Activated CD4-positive, alpha-beta T cell treated with anti-CD3 and anti-CD28 coated beads for 1 hour (primary cell): ENCODE measurements at places on chromosomes 12 and 14.
A peak's percentile ranks its signal among the peaks of the same experiment; 100 is the strongest.

DNA sequence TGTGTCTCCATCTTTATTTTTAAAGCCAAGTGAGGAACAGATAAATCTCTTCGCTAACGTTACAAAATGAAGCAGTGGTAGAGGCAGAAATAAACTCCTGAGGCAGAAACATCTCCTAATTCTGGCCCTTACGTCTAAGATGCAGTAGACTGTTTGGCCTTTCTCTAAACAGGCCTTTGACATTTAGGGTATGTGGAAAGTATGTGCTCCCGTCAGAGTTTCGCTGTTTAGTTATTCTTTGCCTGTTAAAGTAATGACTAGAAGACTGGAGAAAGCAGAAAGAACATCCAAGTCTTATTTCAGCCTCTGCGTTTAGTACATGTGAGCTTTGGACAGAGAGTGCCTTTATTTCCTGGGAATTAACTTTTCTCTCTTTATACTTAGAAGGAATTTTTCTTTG lies 216.6 kb downstream of the RAD51B start:
- DNase-seq, result no peak

DNA sequence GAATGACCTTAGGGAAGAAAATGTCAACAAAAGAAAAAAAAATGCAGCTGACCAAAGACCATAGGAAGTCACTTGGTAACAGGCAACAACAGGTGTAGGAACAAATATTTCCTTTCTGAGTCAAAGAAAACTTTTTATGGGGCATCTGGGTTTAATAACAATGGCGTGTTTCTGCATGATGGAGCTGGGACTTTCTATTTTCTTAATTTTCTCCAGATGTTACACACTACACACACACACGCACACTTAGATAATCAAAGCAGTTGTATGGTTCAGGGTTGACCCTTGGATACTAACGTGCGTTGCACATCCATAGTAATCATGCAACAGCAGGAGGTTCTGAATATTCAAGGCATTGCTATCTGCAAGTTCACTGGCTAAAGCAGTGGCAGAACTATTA lies 47.9 kb upstream of the NTF3 start:
- DNase-seq, result no peak

- peak; percentile 5 for DNase-seq
Observed at GRCh38 chr12:52630008-52630500, 11.7 kb upstream of the KRT73 start.

- DNase-seq, result no peak
Observed at GRCh38 chr12:3116106-3116844, 39.1 kb downstream of the TSPAN9 start.

GRCh38 chr14:66746316-66747006 lies 238.5 kb downstream of the GPHN start:
- no peak for DNase-seq

- no peak for DNase-seq
Observed at GRCh38 chr12:28817524-28817923, 331.6 kb upstream of the FAR2 start.

GRCh38 chr14:79712302-79712950 lies 498.9 kb downstream of the DIO2 start:
- DNase-seq, result no peak

GRCh38 chr12:18897823-18898222 lies 159.9 kb downstream of the CAPZA3 start:
- no peak for DNase-seq

DNA sequence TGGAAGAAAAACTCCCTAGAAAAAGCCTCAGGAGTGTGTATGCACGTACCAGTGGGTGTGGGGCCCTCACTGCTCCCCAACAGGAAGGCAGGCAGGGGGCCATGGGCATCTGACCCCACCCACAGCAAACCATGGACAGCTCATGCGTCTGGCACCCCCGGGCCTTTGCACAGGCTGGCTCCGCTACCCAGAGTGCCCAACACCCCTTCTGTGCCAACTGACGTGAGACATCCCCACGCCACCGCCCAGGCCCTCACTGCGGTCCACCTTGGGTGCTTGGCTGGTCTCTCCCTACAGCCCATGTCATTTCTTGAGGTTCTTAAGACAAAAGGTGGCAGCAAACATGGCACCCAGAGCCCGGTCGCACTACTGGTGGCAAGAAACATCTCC lies 91.4 kb downstream of the NCOR2 start:
- no peak for DNase-seq

- DNase-seq, result no peak
Observed at GRCh38 chr12:51818566-51819300, 29.8 kb downstream of the FIGNL2 start.

DNA sequence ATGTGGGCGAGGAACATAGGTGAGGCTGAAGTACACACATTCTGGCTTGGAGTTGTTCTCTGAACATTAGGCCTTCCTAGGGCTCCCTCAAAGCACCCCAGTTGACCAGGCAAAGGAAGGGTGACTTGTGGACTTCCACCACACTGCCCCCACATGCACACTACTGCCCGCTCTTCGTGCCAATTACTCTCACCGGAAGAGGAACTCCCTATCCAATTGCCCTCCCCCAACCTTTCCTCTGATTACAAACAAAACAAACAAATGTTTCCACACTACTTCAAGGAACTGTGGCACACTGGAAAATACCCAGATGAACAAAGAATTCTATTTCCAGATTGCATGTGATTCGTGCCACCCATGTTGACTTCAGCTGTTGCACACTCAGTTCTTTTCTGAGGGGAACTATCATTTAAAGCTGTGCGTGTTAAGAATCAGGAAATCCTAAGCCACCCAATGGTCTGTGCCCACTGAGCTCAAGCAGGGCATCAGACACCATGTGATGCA lies 139.3 kb downstream of the SSPN start:
- DNase-seq, result no peak

- DNase-seq, result no peak
Observed at GRCh38 chr12:76702946-76703345, 61.0 kb upstream of the ZDHHC17 start.

- peak; percentile 71 for DNase-seq
Observed at GRCh38 chr12:53452159-53453077, 516 bp downstream of the PCBP2 start.

DNA sequence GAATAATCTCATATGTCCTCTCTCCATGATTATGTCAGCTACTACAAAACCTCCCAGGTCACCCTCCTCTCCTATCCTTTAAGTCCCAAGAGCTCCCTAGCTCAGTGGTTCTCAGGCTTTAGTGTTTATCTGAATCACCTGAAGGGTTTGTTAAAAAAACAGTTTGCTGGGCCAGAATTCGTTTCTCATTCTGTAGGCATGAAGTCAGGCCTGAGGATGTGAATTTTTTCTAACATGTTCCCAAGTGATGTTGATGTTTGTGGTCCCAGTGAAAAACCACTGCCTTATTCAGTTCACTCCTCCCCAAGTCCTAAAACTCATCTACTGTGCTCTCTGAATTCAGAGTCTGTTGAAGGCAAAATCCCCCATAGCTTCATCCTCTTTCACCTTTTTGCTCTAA lies 241.4 kb downstream of the ETNK1 start:
- no peak for DNase-seq

DNA sequence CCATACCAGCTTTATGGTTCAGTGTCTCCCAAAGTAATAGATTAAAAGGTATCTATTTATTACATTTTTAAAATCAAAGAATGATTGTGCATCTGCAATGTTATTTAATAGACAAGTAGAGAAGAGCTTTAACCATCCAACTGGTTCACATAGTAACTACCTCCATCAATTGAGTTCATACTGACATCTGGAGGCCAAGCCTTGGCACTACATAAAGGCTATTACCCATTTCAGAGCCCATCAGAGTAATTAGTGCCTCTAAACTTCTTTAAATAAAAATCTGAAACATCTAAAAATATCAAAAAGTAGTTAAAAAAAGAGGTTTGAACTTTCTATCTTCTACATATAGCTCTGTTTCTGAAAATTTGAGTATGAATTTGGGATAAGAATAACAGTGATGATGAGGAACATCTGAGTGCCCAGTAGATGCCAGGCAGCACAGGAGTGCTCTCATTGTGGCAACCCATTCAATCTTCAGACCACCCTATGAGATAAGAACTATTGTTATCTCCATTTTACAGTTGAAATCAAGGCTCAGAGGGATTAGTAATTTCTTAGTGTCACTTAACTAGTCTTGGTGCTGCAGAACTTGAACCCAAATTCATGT lies 132.9 kb upstream of the DAAM1 start:
- no peak for DNase-seq

GRCh38 chr12:7711133-7711532 lies at the start of gene DPPA3:
Gene DPPA3, plus strand, starts transcription at chr12:7711433. Its CDS starts 138 bp downstream, at chr12:7711571.
- DNase-seq, result no peak

- DNase-seq, result no peak
Observed at GRCh38 chr14:104556256-104557021, 23.1 kb upstream of the C14orf180 start.

GRCh38 chr12:51341251-51342007 lies 5.0 kb downstream of the CELA1 start:
- peak; percentile 55 for DNase-seq

GRCh38 chr14:97271451-97271960 lies 474.3 kb downstream of the VRK1 start:
- no peak for DNase-seq

DNA sequence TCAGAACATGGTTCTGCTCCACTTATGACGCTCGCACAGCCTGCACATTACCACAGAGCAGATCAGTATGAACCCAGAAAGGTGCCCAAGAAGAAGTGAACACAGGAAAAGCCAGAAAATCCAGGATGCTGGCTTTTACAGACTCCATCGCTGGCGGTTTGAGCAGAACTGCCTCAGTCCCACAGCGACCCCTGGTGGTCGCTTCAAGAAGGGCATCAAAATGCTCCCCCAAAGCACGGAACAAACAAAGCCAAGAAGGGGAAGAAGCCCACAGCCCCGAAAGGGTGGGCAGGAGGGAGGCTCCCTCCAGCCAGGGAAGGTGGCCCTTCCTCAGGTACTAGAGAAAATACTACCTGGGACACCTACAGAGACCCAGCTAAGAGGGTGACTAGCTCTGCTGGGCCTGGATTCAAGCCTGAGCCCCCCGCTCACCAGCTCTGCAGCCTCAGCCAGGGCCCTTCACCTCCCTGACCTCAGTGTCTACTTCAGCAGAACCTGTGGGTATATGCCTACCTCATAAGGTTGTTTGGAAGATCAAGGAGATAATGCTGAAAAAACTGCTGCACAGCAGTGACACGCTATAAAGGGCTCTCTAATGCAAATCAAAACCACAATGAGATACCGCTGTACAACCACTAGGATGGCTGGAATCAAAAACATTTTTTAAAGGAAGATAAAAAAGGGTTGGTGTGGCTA lies 98.1 kb downstream of the NCOR2 start:
- no peak for DNase-seq

DNA sequence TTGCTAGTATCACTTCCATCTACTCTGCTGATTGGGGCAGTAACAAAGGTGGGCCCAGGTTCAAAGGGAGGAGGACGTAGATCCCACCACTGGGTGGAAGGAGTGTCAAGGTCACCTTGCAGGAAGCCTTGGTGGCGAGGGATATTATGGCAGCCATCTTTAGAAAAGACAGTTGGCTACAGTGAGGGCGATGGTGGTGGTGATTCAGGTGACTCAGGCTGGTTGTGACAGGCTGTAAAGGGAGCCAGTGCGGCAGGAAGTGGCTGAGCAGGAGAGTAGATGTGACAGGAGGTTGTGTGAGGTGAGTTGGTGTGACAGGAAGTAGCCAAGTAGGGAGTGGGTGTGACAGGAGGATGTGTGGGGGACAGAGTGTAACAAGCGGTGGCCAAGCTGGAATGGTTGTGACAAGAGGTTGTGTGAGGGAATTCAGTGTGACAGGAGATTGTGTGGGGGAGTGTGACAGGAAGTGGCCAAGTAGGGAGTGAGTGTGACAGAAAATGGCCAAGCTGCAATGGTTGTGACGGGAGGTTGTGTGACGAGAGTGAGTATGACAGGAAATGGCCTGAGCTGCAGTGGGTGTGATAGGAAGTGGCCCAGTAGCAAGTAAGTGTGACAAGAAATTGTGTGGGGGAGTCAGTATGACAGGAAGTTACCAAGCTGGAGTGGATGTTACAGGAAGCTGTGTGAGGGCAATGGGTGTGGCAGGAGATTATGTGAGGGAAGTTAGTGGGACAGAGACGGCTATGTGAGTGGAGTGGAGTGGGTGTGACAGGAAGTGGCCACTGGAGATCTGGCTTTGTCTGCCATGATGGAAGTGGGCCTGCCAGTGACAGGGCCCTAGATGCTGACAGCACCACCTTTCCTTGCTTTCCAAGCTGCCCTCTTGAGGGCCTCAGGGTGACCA lies 136.5 kb upstream of the MYL2 start:
- peak; percentile 29 for DNase-seq

DNA sequence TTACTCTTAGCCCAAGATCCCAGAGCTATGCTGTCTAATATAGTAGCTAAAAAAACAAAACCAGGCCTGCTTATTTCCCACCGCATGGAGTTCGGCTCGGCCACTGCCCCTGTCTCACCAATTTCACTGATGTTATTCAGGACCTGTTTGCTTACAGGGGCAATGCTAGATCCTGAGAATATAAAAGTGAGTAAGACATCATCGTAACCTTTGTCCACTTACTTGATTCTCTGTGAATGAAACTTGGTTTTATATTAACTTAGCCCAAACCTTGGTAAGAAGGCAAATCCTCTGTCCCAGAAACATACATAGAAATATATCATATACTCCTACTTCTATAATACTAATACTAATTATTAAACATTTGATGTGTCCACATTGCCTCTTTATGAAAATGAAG lies 56.6 kb downstream of the RNFT2 start:
- no peak for DNase-seq

- no peak for DNase-seq
Observed at GRCh38 chr14:92464156-92464555, 49.4 kb upstream of the RIN3 start.

DNA sequence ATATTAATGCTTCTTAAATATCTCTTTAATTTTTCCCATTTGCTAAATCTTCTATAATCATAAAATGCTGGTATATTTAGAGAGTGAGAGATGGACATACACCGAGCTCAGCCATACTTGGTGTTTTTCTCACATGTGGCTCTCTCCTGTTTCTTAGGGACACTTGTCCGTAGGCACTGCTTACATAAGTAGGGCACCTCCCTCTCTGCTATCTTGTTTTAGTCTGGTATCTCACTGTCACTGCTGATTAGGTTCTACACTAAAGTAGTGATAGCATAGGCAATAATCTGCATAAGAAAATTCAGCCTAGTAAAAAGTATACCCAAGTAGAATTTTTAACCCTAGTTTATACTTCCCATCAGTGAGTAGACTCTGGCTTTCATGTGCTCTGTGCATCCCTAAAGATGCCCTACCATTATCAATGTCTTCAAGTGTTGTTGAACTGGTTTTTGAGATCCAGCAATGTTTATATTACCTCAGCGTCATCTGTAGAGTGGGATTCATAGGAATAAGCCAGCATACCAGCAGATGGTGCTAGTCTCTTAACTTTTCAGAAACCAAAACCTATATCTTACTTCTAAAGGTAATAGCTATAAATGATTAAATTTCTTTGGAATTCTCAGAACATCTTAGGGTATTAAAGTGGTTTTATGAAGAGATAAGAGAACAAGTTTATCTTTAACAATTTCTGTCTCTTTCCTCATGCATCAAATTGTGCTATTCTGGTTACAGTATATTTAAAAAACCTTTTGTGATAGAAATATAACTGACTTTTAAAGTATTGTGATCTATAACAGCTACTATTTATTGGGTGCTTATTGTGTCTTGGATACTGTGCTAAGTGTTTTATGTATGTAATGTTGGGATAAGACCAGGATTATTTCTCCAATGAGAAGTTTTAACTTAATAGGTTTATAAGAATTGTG lies 32.9 kb downstream of the ARID2 start:
- DNase-seq, result no peak

GRCh38 chr12:27194644-27195043 lies 49.4 kb upstream of the STK38L start:
- DNase-seq, result no peak

GRCh38 chr12:128637642-128638606 lies 185.8 kb downstream of the SLC15A4 start:
- DNase-seq, result no peak

- no peak for DNase-seq
Observed at GRCh38 chr14:34223373-34224148, 238.5 kb downstream of the SPTSSA start.

GRCh38 chr12:123388951-123389559 lies 5.1 kb downstream of the KMT5A start:
- DNase-seq, result no peak
